Fibroblast of skin of right biceps (primary cell): ENCODE measurements at places on chromosomes 7 and 10.
A peak's percentile ranks its signal among the peaks of the same experiment; 100 is the strongest.

DNA sequence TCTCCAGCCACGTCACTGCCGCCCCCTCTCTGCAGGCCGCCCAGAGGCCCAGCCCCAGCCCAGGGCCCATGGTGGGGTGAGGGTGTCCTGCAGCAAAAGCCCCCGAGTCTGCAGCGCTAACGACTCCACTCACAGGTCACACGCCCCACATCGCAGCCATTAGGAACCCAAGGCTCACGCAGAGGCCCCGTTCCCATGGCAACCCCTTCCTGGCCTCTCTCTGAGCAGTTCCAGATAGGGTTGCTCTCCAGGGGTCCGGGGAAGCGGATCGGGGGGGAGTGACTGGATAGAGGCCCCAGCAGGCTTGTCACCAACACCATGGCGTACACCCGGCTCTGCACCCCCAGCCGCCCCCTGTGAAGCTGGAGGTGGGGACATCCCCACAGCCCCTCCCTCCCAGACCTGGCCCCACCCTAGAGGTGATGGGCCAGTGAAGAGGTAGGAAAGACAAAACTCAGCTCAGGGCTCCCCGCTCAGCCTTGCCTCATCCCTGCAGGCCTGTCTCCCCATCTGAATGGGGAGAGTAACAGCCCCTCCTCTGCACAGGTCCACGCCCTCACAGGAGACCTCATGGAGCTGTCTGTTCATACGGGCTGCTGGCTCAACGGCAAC lies 41.2 kb downstream of the TNRC18 start:
- peak; percentile 59 for DNase-seq

DNA sequence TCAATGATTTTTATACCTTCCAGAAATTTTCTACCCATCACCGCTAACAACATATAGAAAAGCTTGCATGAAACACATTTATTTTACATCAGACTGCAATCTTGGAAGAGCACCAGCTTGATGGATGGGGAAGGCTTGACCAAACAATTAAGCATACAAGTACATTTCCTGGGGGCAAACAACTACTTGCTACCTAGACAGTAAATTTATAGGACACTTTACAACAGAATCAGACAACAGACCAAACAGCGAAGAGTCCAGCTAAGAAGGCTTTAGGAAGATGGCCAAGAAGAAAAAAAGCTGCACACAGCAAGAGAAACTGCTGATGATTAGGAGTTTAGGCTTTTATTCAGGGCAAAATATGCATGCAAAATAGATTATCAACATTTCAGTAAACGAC lies 8.0 kb downstream of the AASS start:
- no peak for DNase-seq

DNA sequence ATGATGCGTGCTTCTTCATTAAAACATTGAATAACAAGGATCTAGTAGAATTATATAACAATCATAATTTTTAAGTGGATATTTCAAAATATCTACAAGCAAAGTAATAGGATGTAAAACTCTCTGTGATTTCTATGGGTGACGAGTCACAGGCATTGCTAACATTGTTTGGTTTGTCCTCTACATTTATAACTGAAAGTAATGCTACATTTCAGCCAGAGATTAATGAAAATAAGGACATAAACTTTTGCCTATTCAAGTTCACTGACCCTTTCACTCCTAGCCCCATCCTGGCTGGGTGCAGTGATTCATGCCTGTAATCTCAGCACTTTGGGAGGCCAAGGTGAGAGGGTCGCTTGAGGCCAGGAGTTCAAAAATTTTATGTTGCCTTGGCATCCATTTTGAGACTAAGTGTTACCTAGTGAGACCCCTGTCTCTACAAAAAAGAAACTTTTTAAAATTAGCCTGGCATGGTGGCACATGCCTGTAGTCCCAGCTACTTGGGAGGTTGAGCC lies 38.4 kb upstream of the HSPA12A start:
- DNase-seq = peak; percentile 10

DNA sequence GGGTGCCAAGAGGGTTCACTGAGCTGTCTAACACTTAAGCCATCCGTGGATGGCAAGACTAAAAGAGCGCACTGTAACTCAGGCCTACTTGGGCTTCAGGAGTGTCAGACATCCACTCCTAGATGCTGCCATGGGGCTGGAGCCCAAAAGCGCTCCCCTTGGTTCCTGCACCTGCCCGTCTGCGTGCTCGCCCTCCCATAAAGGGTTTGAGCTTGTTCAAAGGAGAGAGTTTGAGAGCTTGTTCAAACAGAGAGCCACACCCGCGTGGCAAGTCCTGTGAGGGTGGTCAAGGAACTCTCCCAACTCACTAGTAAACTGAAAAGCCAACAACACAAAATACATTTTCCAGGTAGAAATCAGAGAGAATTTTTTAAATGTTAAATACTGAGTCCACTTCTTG lies 256.7 kb downstream of the SEMA3A start:
- no peak for DNase-seq

GRCh38 chr10:97399843-97400545 lies 1.1 kb downstream of the RRP12 start:
- peak; percentile 59 for DNase-seq

GRCh38 chr7:142908921-142909890 lies 23.7 kb upstream of the TRPV6 start:
- no peak for DNase-seq
